ENCODE measurements at places on chromosomes 13 and 19.

- no peak for DNase-seq
Measured at GRCh38 chr19:17753976-17754375, 2.7 kb downstream of the FCHO1 start.

- DNase-seq = no peak
Measured at GRCh38 chr13:34371645-34372395, 553.9 kb downstream of the RFC3 start.

- no peak for DNase-seq
Measured at GRCh38 chr19:46945694-46946489, 73.7 kb upstream of the NPAS1 start.

- DNase-seq = peak; percentile 0
Measured at GRCh38 chr13:32669030-32669646, 82.9 kb downstream of the PDS5B start.

GRCh38 chr19:29831041-29831548, 19.3 kb downstream of the CCNE1 start:
- DNase-seq = no peak

- no peak for DNase-seq
Measured at GRCh38 chr13:70407486-70407885, 299.2 kb upstream of the KLHL1 start.

DNA sequence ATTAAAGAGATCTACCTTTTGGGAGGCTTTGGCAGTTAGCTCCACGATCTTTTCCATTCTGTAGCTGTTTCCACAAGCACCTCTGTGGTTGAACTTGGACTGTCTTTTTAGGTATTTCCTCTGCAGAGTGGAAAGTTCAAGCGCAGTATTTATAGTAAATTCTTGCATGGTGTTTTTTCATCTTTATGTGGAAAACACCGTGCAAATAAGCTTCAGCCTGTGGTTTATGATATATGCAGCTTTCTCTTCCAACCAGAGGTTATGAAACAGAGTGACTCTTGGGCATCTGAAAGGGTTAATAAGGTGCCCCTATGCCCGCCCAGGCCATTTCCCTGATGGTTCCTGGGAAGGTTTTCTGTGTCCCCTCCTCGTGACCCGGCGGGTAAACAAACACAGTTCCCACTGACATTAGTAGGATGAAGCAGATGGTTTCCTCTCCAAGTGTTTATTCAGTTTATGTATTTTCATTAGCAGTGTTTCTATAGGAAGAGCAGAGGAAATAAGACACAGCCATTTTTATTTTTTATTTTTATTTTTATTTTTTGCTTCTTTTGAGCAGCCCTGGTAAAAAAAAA, 39.7 kb upstream of the RNF113B start:
- no peak for DNase-seq

GRCh38 chr13:110298505-110299282, 8.3 kb downstream of the COL4A1 start:
- DNase-seq = no peak

- no peak for DNase-seq
Measured at GRCh38 chr13:73782450-73783449, 351.5 kb downstream of the KLF12 start.

DNA sequence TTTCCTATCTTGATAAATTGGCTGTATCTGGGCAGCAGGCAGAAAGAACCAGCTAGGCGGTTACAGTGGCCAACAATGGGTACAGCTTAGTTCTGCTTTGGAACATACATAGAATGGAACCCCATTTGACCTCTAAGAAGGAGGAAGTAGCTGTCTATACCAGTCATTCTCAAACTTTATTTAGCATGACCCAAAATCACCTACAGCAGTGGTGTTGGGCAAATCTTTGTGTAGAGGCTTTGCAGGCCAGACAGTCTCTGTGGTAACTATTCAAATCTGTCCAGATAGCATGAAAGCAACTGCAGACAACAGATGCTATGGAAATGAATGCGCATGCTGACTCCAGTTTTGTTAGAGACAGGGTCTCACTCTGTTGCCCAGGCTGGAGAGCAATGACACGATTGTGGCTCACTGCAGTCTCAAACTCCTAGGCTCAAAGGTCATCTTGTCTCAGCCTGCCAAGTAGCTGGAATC, 12.0 kb upstream of the KCNC3 start:
- DNase-seq = no peak

- DNase-seq = no peak
Measured at GRCh38 chr19:31066385-31066784, 282.9 kb downstream of the TSHZ3 start.

DNA sequence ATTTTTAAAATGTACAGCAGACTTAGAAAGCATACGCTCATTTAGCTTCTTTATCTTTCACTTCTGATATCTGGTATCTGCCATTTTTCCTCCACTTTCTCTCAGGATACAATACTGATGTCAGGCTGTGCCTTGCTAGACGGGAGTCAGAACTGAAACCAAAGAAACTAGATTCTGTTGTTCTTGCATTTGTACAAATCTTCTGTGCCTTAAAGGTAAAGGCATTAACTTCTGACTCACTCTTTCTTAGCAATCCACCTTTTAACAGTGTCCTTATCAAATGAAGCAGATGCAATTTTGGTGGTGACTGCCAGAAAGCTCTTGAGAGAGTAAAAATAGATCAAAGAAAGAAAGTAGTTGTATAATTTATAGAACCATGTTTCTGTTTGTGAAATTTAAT, 370.4 kb downstream of the PCDH20 start:
- DNase-seq = no peak

- DNase-seq = no peak
Measured at GRCh38 chr19:11673608-11674041, 65.1 kb downstream of the ZNF823 start.

DNA sequence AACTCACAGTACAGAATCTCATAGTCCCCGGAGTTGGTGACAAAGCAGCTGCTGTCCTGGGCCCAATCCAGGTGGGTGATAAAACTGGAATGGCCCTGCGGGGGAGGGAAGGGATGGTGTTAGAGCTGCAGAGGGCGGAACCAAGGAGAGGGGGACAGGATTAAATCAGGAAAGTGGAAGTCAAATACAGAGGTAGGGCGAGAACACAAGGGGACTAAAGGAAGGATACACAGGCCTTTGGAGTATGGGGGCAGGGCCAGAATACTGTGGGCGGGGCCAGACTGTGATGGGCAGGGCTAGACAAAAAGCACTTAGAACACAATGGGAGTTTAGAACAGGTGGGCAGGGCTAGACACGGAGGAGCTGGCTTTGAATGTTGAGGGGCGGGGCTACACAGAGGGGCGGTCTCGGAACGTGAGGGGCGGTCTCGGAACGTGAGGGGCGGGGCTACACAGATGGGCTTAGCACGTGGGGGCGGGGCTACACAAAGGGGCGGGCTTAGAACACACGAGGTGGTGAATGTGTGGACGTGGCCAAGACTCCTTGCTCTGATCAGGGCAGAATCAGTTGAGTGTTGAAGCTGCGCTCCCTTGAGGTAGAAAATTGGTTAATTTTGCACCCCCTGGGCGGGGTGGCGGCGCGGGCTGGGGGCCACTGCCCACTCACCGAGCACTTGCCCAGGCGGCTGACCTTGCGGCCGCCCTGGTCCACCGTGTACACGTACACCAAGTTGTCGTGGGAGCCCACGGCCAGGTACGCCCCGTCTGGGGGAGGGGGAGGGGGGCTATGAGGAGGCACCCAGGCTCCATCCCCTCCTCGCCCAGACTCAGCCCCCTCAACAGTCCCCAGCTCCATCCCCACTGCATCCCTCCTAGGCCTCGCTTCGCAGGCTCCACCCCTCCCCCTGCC, 14.0 kb upstream of the GPR4 start:
- peak; percentile 85 for DNase-seq

GRCh38 chr19:6610934-6611852, 20.2 kb upstream of the CD70 start:
- DNase-seq = no peak

DNA sequence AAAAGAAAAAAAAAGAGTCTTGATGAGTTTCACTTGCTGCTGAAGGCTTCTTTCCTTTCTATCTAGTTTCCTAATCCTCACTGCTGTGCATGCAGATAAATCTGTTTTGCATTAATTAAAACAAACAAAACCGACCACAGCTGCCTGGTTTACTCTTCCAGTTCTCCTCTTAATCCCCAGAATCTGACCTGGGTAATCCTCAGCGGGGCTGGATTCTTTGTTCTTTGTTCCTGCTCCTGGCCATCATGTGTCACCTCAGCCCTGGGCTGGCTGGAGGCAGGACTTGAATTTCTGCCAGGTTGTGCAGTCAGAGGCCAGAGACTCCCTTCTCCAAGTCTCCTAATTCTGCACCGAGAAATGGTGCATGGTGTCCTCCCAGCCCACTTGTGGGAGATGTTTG, 52.2 kb upstream of the CYP4F8 start:
- no peak for DNase-seq

DNA sequence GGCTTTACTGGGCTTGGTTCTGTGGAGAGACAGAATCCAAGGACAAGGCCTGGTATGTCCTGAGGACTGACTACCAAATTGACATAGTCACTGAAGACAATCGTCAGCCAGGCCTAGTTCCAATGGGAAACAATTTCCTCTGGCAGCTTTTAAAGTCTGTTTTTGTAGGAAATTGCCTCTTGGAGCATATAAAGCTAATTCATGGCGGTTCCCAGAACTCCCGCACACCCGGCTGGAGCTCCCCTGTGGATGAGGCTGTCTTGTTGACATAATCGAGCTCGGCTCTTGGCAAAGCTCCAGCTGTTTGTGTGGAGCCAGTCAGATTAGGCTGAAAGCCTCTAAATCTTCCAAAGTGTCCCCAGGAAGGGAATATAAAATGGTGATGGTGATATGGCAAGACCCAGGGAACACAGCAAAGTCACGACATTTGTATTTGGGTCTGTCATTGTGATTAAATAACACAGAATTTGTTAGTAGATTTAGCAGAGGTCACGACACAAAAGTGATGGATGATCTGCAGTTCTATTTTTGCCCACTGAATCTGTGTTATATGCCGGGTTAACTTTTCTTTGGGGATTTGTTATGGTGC, 395.0 kb downstream of the PCDH9 start:
- DNase-seq = peak; percentile 97

DNA sequence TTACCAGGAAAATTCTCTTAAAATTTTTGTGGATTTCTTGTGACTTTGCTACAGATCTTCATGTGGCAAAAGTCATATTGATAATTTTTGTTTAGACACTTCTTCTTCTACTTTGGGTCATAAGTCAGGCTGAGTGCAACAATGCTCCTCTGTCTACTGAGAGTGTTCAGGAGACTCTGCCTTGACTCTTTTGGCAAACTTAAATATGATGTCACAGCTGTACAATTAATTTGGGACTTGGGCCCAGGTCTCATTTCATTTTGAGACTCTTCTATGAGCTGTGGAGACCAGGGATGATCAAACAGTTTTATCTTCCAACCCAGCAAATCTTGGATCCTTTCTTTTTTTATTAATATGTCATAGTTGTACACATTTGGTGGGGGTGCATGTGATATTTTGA, 19.7 kb upstream of the IPO5 start:
- no peak for DNase-seq

DNA sequence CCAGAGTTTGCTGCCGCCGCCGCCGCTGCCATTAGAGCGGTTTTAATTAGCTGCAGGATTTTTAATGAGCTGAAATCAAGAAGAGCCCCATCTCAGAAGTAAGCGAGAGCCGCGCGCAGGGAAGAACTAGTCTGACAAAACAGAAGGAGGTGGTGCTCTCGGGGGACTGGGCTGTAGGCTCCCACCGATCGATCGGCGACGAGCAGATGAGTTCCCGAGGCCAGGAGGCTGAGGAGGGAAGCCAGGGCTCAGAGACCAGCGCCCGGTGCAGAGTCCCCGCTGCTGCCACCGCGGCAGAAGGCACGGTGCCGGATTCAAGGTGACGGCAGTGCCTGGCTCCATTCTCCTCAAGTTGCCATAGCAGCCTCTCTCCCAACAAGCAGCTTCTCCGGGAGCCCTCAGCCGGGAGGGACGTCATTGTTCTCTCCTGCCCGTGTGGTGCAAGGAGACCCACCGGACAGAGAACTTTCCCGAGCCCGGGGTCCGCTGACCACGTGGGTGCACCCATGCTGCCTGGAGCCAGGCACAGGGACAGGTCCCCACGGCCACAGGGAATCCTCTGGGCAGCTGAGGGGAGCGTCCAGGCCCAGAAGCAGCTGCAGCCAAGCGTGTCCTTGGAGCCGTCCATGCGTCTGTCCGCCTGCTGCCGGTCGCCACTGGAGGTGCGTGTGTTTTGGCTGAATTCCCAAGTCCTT, 62.9 kb downstream of the CHST8 start:
- peak; percentile 63 for DNase-seq

DNA sequence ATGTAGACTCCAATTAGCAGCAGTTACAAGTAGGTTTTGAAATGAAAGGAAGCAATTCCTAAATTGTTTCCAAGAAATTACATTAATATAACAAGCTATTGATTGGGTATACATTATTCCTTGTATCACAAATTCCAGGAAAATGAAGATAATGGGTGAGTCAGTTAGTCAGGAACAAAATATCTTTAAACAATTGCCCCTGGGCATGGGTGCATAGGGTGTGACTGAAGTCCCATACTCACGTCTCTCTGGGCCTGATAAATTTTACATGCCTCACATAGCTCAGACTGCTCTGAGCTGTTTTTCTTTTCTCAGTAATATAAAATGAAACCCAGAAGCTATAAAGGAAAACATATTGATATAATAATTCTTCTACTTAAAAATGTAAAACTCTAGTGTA, 87.8 kb downstream of the FNDC3A start:
- no peak for DNase-seq

- DNase-seq = no peak
Measured at GRCh38 chr13:18951412-18951811, 230.2 kb downstream of the TUBA3C start.

GRCh38 chr13:93775507-93776108, 549.0 kb downstream of the GPC6 start:
- DNase-seq = no peak

- DNase-seq = no peak
Measured at GRCh38 chr13:39251340-39251739, 213.1 kb downstream of the NHLRC3 start.

- no peak for DNase-seq
Measured at GRCh38 chr13:38566519-38566918, 120.4 kb upstream of the FREM2 start.

GRCh38 chr13:57739089-57739488, 107.5 kb downstream of the PCDH17 start:
- DNase-seq = no peak

DNA sequence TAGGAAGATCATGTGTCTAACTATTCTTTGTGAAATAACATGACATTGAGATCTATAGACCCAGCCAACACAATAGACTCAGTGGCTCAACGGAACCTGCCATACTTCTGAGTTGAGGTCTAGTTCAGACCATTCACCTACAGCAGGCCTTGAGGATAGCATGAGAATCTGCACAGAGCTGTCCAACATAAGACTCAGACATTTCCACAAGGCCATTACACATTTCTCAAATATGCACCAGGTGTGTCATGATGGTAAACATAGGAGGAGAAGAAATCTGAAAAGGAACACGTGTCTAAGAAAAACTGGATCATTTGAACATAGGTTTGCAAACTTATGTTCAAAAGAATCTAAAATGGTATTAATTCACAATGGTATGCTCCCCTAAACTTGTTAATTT, 421.4 kb downstream of the SLITRK6 start:
- no peak for DNase-seq

- no peak for DNase-seq
Measured at GRCh38 chr13:113066746-113067145, 38.8 kb upstream of the F7 start.

Data from NCI-H2171 (cell line).